ENCODE measurements at places on chromosomes 6 and 20.

DNA sequence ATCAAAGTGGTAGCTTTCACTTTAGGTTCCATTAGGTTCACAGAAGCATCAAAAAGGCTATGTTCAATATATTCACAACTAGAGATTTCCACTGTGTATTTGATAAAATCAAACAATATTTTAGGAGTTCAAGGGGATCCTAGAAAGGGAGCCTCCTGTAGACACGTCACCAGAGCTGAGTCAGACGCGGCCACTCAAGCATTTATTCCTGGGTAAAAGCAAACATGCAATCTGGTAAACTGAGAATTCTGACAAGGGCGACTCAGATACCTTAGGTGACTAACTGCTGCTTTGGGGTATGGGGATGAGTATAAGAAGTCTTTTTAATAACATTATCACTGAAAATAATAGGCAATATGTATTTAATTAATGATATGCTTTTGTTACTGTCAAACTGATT lies 118.7 kb upstream of the HMGN3 start:
- no peak for DNase-seq

- DNase-seq = no peak
These were observed 26.0 kb upstream of the PLAGL1 start for GRCh38 chr6:144033816-144034735.

DNA sequence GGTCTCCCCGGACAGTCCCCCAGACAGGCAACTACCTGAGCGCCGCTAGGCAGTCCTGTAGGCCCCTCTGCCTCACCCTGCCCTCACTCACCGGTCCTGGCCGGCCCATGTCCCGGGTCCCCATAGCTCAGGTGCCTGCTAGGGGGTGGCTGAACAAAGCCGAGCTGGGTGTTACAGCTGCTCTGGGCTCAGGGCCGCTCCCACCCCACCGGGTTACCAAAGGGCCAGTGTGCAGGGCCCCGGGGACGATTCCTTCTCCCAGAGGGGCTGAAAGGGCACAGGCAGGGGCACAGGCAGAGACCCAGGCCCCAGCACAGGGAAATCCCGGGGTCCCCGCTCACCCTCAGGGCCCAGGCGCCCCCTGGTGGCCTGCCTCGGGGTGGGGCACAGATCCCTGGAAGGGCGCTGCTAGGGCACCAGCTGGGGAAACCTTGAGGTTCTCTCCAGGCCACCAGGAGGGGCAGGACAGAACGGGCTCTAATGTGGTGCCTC lies 118.4 kb downstream of the GRM4 start:
- DNase-seq = no peak

- DNase-seq = no peak
These were observed 78.0 kb upstream of the MPC1 start for GRCh38 chr6:166460473-166461437.

- no peak for DNase-seq
These were observed 39.2 kb downstream of the FRMD1 start for GRCh38 chr6:168039849-168040248.

- DNase-seq = no peak
These were observed 26.7 kb upstream of the PDE10A start for GRCh38 chr6:165689699-165690098.

GRCh38 chr6:70094156-70094555 lies 208.7 kb downstream of the COL9A1 start:
- no peak for DNase-seq

GRCh38 chr6:64290867-64291266 lies 655.3 kb downstream of the PHF3 start:
- peak; percentile 35 for DNase-seq

GRCh38 chr20:63833776-63834490 lies 2.9 kb upstream of the ZBTB46 start:
- DNase-seq = no peak

DNA sequence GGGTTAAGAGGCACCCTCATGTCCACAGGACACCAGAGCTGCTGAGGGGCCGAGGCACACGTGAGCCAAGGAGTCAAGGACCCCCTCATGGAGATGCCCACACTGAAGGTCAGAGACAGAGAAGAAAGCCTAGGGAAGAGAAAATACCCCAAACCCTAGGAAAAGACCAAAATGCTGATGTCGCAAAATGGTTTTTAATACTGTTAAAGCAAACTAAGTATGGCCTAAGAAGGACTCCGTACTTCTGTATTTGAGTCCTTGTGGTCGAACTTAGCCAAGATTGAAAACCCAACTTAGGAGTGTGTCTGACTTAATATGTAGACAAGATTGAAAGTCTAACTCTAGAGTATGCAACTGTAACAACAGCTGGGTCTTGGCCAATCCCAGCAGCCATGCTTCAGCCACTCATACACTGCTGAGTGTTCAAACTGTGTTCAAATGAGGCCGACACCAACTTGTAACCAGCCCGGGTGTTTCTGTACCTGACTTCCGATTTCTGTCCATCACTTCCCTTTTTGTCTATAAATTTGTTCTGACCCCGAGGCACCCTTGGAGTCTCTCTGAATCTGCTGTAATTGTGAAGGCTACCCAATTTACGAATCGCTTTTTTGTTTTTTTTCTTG lies 92.6 kb upstream of the AGPAT4 start:
- DNase-seq = no peak

GRCh38 chr6:137910424-137910834 lies 43.4 kb downstream of the TNFAIP3 start:
- no peak for DNase-seq

- DNase-seq = no peak
These were observed 172.3 kb downstream of the TRIM27 start for GRCh38 chr6:28751514-28751913.

DNA sequence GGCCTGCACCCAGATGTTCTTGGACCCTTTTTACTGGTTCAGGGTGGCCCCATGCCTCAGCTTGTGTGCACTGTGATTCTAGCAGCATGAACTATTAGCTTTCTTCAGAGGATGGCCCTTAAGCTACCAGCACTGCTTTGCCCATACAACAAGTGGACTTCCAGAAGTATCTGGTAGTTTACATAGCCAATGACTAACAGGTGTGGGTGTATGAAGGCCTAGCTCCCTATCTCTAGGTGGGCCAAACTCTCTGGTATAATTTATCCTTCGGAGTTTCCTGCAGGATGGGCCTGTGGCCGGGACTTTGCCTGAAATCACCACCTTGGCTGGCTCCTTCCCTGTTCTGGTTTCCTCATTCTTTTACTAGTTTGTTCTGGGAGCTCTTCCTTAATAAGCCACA lies 26.1 kb upstream of the JAG1 start:
- DNase-seq = no peak

- no peak for DNase-seq
These were observed 18.2 kb downstream of the TRIM26 start for GRCh38 chr6:30194797-30195690.

DNA sequence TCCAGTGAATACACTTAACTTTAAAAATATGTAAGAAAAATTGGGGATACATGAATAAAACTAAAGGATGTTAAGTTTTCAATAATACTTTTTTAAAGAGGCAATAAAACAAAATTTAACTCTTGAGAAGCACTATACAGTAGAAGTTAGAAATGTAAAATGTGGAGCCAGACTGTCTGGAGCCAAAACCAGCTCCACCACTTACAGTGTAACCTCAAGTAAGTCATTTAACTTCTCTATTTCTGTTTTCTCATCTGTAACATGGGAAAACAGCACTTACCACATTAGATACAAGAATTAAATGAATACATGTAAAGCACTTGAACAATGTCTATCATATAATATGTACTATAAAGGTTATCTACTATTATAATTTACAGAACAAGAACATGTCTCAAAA lies 6.7 kb downstream of the ATG5 start:
- no peak for DNase-seq

GRCh38 chr6:14502551-14502950 lies 385.0 kb downstream of the CD83 start:
- no peak for DNase-seq

DNA sequence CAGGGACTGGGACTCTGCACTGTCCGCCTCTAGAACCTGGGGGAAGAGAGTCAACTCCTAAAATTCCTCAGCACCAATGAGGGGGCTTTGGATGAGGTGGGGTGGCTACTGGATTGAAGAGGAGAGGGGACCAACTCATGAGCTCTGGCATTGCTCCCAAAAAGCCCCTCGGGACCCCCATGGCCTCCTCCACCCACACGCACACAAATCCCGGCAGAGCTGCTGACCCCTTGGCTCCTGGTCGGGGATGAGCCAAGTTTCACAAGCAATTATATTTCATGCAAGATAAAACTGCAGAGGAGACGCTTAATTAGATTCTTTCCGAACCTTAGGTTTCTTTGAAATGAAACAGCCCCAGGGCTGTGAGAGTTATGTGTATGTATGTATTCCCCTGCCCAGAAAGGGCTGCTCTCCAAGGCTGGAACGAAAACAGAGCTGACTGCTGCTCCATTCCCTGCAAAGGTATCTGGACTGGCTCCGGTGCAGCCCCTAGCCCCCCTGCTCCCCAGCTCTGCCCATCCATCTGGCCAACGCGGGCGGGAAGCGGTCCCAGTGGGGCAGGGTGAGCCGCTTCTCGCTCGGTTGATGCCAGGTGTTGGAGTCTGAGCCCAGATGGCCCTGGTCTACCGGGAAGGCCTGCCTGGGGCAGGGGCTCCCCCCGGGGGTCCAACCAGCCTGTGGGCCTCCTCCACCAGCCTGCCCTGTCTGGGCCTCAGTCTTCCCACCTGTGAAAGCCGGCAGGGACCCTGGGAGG lies 46.8 kb upstream of the STX16 start:
- DNase-seq = no peak

DNA sequence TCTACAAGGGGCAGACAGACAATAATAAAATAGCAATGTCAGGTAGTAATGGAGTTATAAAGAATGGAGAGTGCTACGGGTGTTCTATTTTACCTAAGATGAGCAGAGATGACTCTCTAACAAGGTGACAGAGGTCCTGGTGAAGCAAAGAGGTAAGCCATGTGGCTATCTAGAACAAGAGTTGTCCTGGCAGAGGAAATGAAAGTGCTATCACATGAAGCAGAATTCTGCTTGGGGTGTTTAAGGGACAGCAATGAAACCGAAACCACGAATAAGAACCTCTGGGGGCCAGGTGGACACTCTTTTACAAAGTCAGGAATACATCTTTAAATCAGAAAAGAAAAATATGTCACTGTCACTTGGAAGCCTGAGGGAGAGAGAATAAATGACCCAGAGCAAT lies 37.9 kb upstream of the IRAK1BP1 start:
- DNase-seq = no peak

GRCh38 chr20:45823949-45824835 lies 2.9 kb downstream of the TNNC2 start:
- no peak for DNase-seq

DNA sequence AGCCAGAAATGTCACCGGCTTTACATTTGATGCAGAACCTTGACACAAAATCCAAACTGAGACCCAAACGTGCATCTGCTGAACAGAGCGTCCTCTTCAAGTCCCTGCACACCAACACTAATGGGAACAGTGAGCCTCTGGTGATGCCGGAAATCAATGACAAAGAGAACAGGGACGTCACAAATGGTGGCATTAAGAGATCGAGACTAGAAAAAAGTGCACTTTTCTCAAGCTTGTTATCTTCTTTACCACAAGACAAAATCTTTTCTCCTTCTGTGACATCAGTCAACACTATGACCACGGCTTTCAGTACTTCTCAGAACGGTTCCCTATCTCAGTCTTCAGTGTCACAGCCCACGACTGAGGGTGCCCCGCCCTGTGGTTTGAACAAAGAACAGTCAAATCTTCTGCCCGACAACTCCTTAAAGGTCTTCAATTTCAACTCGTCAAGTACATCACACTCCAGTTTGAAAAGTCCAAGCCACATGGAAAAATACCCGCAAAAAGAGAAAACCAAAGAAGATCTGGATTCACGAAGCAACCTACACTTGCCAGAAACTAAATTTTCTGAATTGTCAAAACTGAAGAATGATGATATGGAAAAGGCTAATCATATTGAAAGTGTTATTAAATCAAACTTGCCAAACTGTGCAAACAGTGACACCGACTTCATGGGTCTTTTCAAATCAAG lies 108.4 kb downstream of the RTN4IP1 start:
- no peak for DNase-seq

Data from HS-5 (cell line).